ENCODE measurements at places on chromosomes 11 and 22.

DNA sequence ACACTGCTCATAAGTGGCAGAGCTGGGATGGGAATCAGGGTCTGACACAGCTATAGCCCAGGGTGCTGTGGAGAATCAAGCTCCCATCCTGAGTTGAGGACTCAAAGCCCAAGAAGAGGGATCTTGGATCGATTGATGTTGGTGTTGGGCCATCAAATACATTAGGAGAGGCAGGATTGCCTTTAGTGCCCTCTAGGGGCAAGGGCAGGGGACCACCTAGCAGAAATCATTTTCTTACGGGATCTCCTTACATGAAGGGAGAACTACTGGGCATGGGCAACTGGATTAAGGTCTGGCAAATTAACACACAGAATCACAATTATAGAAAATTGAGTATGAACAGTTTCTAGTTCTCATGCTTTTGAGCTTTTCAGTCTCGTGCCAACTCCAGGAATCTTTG is 24.9 kb upstream of the EMSY start:
- DNase-seq, result no peak

- DNase-seq, result peak; percentile 32
Observed at GRCh38 chr11:119363851-119364590, 17.5 kb downstream of the USP2 start.

GRCh38 chr11:19225123-19225522 is 15.6 kb downstream of the E2F8 start:
- no peak for DNase-seq

- DNase-seq, result no peak
Observed at GRCh38 chr11:35003186-35003585, 86.8 kb downstream of the PDHX start.

- no peak for DNase-seq
Observed at GRCh38 chr22:45261407-45262088, 20.9 kb upstream of the KIAA0930 start.

DNA sequence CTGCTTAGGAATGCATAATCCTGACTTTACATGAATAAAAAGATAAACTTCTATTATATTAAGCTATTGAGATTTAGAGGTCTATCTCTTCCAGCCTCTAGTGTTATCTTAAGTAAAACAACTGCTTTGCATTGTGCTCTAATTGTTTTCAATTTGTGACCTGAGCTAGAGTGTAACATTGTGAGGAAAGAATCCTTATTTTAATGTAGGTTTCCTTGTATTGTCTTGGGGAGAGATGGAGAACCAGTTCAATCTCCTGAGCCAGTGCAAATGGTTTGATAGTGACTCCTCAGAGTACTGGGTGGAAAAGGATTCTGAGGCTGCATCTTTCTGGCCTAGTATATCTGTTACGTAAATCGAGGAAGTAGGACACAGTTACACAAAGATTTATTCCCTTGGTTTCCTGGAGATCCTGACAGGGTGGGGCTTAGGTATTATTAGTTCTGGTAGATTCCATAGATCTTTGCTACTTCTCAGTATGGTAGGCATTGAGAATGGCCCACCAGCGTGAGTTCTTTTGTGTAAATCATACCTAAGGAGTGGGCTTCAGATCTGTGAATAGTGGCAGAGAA is 683.5 kb upstream of the CCDC179 start:
- DNase-seq, result no peak

- DNase-seq, result no peak
Observed at GRCh38 chr11:26837154-26837553, 115.3 kb upstream of the SLC5A12 start.

GRCh38 chr11:119780222-119780953 is 51.4 kb upstream of the NECTIN1 start:
- no peak for DNase-seq

DNA sequence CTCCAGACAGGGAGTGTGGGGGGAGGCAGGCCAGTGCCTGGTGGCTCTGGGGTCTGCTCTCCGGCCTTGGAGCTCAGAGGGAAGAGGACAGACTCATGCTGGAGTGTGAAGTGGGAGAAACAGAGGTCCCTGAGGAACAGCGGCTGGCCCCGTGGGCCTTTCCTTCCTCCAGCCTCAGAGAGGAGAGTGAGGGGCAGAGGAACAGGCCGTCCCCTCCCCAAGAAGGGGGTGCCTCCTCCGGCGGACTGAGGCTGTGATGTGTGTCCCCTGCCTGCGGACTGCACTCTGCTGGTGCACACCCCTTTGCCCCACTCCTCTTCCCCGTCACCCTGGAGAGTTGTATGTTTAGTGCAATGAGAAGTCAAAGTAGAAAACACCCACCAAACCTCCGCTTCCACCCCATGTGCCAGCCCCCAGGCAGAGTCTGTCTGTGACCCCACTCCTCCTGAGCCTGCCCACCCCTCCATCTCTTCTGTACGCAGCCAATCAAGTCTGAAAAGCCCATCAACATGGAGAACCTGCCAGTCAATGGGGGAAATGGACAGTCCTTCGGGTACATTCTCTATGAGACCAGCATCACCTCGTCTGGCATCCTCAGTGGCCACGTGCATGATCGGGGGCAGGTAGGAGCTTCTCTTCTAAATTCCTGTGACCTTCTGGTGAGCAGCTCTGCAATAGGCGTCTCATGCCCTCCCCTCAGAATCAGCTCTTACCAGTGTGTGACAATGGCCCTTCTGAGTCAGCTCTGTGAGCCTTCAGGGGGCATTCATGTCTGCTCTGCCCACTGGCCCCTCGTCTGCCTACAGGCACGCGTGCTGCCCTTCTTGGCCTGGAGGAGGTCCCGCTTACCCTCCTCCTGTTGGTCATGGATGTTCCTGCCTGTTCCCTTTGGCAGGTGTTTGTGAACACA is 39.0 kb downstream of the GLB1L2 start:
- DNase-seq, result no peak

DNA sequence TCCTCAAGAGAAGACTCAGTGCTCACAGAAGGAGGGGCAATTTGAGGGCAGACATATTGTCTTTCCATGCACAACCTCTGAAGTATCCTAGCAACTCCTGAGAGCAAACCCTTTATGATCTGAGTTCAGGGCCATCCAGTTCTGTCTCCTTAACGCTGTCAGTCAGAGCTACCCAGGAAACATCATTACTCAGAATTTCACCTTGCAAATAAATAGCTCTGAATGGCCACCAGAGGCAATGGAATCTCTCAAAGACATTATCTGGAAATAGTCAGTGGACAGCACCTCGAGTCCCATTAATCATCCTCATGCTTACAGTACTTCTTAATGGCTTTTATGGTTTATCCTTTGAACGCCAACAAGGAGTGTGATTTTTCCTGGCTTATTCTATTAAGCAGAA is 656.1 kb downstream of the OPCML start:
- DNase-seq, result no peak

DNA sequence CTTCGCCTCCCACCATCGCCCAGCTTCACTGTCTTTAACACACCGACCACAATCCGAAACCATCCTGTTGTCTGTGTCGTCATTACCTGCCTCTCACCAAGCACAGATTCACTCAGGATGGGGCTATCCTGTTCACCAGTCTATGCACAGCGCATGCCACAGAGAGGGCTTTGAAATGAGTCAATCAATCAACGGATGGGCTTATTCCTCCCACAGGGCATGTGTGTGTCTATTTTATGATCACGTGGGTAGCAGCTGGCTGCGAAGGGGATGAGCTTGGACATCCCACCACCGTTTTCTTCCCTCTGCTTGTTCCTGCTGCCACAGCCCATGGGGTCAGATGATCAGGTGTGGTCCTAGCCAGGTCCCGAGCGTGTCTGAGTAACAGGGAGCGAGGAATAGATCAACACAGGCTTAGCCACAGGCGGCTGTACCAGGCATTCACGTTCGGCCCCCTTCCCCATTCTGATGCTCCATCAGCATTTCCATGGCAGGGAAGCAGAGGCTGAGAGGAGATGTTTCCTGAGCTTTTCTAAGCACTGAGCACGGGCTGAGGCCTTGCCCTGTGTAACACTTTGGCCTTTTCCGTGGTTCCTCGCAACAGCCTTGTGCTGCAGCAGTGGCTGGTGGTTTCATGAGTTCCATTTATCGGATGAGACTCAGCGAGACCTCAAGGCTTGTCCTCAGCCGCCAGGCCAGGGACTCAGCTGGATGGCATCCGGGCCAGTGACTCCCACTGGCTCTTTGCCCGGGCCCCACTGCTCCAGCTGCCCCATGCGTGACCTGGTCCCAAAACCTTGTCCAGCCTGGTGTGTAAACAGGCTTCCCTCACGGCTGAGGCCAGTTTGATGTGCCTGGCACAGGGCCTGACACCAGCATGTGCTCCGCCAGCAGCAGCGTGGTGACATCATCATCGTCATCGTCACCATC is 48.1 kb upstream of the FGF3 start:
- peak; percentile 12 for DNase-seq

GRCh38 chr11:43834286-43834685 is 46.3 kb upstream of the ALKBH3 start:
- DNase-seq, result no peak

- no peak for DNase-seq
Observed at GRCh38 chr22:44622679-44623078, 79.3 kb upstream of the PRR5 start.

- no peak for DNase-seq
Observed at GRCh38 chr11:29937526-29937925, 79.3 kb downstream of the KCNA4 start.

GRCh38 chr11:64152841-64153691 is 12.8 kb downstream of the MACROD1 start:
- peak; percentile 42 for DNase-seq

DNA sequence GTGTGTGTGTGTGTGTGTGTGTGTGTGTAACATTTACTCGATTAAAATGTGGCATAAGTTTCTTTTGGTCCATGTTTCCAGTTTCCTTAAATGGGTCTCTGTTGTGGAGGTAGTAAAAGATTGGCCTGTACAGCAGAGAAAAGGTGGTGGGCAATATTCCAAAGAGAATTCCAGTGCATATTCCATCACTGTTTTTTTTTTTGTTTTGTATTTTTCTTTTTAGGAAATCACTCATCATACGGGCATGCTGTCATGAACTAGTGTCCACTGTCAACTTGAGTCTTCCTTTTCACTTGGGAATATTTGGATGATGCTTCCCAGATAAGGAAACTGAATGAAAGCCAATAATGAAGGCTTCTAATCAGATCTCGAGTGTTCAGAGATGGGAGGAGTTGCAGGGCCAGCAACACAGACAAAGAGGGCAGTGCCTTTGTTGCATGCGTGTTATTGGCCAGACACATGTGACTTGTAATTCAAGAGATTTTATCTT is 95.2 kb upstream of the PDGFD start:
- no peak for DNase-seq

DNA sequence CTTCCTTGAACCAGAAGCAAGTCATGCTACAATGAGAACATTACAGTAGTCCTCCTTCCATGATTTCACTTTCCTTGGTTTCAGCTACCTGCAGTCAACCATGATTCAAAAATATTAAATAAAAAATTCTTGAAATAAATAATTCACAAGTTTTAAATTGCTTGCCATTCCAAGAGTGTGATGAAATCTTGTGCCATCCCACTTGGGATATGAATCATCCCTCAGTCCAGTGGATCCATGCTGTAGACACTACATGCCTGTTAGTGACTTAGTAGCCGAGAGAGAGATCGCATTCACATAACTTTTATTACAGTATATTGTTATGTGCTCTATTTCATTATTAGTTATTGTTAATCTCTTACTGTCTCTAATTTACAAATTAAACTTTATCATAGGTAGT is 6.0 kb downstream of the HOATZ start:
- peak; percentile 40 for DNase-seq

DNA sequence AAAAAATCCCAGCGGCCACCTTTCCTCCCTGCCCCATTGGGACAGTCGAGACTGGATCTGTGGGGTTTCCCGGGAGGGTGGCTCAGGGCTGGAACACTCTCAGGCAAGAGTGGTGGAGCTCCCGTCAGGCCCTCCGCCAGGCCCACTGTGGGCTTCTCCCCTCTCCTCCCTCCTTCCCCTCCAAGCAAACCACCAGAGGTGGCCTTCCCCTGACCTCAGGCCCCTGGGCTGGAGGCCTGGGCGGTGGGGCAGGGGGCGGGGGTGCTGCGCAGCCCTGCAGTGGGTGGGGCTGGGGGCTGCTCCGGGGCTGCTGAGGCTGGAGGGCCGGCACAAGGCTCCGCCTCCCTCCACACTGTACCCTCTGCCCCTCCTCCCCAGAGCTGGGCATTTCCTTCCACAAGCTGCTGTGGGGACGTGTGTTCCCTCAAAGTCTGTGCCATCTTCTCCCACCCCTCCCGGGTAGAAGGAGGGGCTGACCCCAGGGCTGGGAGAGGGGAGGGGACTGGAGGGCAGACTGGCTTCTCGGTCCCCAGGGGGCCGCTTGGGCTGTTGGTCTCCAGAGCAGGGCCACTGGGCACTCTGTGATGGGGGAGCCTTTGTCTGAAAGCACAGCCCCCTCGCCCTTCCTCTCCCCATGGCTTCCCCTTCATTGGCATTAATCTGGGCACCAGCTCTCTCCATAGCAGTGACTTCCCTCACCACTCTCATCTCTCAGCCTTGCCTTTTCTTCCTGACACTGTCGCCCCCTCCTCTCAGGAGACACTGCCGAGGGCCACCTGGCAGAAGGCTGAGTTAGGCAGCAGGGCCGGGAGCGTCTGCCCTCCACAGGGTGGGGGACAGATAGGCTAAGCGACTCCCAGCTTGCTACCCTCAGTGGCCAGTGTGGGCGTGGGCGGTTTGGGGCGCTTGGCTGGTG is 7.1 kb downstream of the RCOR2 start:
- DNase-seq, result no peak

GRCh38 chr22:24284747-24285203 is 14.1 kb downstream of the SPECC1L start:
- peak; percentile 17 for DNase-seq
